ENCODE measurements at places on chromosomes 13 and 19.

DNA sequence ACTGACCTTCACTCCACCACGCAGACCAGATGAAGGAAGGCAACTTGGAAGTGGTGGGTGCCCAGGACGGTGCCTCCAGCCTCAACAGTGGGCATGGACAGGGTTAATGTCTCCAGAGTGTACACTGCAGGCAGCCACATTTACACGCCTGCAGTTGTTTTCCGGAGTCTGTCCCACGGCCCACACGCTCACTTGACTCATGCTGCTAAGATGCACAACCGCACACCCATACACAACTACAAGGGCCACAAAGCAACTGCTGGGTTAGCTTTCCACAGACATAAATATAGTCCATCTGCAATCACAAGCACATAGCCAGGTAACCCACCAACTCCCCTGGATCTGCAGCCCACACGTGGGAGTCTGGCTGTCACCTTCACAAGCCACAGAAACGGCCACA lies 12.6 kb upstream of the AXL start:
- no peak for DNase-seq

GRCh38 chr13:43285933-43286597 lies 262.7 kb downstream of the DNAJC15 start:
- DNase-seq, result no peak

DNA sequence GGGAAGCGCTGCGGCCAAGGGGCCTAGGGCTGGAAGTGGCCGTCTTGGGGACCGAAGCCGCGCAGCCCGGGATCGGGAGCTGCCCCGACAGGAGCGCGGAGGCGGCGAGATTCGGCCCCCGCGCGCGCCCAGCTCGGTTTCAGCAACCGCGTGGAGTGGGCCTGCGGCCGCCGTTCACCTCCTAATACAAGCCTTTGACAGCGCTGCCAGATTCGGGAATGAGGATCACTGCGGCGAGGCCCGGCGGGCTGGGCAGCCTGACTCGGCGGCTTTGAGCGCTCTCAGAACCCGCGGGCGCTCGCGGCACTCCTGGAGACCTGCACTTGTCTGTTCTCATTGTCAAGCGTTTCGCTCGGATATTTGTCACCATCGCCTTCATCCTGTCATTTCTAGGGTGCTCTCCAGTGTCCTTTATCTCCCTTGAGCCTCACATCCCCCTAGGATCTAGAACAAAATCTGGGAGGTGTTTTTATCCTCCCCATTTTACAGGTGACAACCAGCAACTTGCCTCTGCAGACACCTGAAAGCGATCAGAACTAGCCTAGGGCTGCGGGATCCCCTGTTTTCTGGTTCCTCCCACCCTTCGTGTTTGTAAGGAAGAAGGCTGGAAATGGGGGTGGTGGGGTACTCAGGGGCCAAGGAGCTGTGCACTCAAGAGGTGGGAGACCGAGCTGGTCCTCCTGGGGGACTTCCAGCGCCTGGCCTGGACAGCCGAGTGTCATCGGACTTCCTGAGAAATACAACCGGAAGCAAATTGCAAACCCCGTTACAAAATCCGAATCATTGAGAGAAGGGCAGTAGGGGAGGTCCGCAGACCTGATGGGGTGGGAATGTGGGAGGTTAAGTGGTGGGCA lies 1.5 kb upstream of the CDX2 start:
- DNase-seq, result no peak

DNA sequence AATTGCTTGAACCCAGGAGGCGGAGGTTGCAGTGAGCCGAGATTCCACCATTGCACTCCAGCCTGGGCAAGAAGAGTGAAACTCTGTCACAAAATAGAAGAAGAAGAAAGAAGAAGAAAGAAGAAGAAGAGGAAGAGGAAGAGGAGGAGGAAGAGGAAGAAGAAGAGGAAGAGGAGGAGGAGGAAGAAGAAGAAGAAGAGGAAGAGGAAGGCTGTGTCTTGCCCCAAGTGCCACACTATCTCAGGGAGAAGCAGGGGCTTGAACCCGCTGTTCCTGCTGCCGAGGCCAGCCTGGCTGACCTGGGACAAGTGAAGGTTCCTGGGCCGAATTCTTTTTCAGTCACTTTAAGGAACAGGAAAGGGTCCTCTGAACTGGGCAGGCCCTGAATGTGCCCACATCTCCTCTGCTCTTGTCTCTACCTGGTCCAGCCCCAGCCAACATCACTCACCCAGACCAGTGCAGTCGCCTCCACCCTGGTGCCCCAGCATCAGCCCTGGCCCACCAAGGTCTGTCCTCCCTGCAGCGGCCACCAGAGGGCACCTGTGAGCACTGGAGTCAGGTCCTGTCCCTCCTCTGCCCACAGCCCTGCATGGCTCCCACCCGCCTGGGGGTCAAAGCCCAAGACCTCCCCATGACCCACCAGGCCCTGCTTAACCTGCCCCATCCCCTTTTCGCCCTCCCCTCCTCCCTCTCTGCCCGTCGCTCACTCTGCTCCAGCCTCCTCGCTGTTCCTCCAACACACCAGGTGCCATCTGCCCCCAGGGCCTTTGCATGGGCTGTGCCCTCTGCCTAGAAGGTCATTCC lies 20.0 kb downstream of the TICAM1 start:
- peak; percentile 77 for DNase-seq

GRCh38 chr13:68588623-68589022 lies 1358.5 kb upstream of the PCDH9 start:
- no peak for DNase-seq

- peak; percentile 76 for DNase-seq
Measured at GRCh38 chr19:2270423-2271233, 11.3 kb downstream of the PEAK3 start.

DNA sequence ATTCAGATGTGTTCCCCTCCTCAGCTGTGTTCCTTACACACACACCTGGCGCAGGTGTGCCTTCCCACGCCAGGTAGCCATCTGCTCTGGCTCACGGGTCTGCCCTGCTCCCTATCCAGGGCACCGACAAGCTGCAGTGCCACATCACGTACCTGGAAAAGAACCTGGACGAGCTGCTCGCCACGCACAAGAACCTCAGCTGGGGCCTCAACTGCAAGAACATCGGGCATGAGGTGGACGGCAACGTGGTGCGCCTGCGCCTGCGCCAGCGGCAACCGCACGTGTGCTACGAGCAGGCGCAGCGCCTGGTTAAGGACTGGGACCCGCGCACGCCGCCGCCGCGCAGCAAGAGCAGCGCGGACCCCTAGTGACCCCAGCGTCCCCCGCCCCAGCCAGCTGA lies 26.5 kb upstream of the CASP14 start:
- DNase-seq, result peak; percentile 65

All from DMS53 (cell line).